KBM-7 (cell line): ENCODE measurements at places on chromosomes 16 and 17.

GRCh38 chr17:34820248-34820801, 140.9 kb downstream of the CCT6B start:
- DNase-seq: no peak

DNA sequence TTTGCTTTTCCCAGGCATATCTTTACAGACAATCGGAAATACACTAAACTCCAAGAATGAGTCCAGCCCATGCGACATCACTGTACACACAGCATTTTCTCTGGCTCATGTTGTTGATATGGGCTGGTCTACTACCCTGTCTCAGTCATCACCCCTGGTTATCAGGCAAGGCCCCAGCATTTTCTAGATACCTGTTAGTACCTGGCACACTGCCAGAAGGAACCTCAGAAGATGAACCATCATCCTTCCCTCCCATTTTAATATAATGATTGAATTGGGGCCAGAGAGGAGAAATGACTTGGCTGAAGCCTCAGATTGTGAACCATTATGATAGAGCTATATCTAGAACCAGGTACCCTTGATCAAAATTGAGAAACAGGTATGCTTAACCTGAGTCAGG, 406.2 kb downstream of the CDH11 start:
- DNase-seq: no peak

- no peak for DNase-seq
Observed at GRCh38 chr17:80731323-80731722, 186.7 kb downstream of the RPTOR start.

GRCh38 chr17:38852771-38853291, 690 bp downstream of the RPL23 start:
- no peak for DNase-seq

GRCh38 chr17:21119247-21119918, 7.4 kb upstream of the DHRS7B start:
- DNase-seq: peak; percentile 79

DNA sequence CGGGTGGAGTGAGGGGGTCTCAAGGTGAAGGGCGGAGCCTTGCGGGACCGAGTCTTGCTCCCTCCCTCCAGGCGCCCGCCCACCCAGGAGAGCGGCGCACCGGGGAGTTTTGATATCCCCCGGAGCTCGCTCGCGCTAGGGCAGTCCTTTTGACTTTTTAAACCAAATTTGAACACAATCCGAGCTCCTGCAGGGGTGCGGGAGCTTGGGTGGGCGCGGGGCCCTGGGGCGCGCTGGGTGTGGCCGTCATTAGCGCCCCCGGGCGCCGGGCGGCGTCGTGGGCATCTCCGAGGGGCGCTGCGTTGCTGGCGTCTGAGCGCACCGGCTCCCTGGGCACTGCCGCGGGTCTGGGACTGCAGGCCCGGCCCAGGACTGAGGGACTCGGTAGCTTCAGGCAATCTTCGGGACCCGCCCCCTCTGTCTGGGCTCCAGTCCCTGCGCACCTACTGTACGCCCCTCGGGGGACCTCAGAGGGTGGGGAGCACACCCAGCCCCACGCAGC, 10.9 kb downstream of the MAF start:
- DNase-seq: no peak
